IPS DF 6.9 (cell line): ENCODE measurements at places on chromosomes 3 and 15.

GRCh38 chr15:55254916-55255679 lies 34.5 kb downstream of the RAB27A start:
- DNase-seq = no peak

- no peak for DNase-seq
These were observed 73.9 kb downstream of the ARNT2 start for GRCh38 chr15:80478075-80478474.

GRCh38 chr3:63467392-63467791 lies 185.1 kb upstream of the SNTN start:
- no peak for DNase-seq

- DNase-seq = no peak
These were observed 76.8 kb downstream of the ZPLD1 start for GRCh38 chr3:102511639-102512038.

GRCh38 chr3:18656866-18657265 lies 231.7 kb upstream of the SATB1 start:
- no peak for DNase-seq

DNA sequence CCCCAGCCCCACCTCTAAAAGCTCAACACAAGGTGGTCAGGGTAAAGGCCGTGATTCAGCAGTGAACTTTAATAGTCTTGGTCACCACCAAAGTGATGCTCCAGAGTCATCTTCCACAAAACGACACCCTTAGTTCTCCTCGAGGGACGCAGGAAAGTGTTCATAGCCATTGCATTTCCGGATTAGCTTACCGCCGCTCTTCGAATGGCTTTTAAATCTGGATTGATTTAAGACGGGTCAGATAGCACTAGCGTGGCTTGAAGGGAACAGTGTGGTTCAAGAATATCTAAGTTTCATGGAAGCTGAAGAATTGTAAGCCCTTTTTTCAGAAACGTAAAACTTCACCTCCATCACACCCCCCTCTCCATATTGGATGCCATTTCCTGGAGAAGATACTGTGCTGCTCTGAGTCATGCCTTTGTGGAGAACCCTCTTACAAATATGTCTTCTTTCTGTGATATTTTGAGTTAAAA lies 829 bp downstream of the RNF7 start:
- no peak for DNase-seq

- no peak for DNase-seq
These were observed 25.0 kb downstream of the CEP70 start for GRCh38 chr3:138569090-138569489.

GRCh38 chr3:177110895-177111294 lies 86.4 kb downstream of the TBL1XR1 start:
- DNase-seq = no peak

GRCh38 chr15:37682304-37682703 lies 252.1 kb upstream of the TMCO5A start:
- peak; percentile 11 for DNase-seq

DNA sequence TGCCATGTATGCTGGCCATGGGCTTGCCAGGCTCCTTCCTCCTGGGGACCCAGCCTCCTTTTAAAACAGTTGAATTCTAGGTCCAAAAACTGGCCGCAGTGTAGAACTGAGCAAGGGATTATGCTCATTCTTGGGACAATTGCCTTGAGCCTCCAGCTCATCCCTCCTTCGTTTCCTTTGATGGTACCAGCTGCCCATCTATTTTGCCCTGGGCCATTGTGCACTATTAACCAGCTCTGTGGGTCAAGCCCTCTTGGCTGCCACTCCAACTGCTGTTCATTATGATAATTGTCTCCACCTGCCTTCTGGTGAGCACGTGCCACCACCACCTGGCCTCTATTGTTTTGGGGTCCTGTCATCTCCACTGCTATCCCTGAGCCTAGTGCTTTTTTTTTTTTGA lies 75.8 kb upstream of the SYN2 start:
- no peak for DNase-seq

DNA sequence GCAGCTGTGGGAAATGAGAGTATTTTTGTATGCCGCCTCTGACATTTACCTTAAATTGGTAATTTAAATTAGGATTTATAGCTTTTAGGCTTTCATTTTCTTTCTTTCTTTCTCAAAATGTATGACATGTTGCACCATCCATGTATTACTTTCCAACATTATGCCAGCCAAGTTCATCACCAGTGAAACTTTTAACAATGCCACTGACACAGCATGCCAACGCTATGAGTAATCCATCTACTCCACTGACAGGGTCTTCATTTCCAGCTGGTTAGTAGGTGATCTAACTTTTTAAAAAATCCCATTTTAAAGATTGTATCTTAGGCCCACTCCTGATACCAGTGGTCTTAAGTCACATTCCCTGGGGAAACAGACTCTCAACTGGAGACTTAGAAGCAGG lies 21.8 kb upstream of the CLDN16 start:
- no peak for DNase-seq

DNA sequence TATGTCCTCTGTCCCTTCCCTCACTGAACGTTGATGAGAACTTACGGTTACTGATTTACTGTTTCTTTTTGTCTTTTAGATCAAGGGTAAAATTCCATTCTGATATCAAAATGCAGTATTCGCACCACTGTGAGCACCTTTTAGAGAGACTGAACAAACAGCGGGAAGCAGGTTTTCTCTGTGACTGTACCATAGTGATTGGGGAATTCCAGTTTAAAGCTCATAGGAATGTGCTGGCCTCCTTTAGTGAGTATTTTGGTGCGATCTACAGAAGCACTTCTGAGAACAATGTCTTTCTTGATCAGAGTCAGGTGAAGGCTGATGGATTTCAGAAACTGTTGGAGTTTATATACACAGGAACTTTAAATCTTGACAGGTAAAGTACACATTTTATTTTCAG lies 990 bp downstream of the MYNN start:
- no peak for DNase-seq

DNA sequence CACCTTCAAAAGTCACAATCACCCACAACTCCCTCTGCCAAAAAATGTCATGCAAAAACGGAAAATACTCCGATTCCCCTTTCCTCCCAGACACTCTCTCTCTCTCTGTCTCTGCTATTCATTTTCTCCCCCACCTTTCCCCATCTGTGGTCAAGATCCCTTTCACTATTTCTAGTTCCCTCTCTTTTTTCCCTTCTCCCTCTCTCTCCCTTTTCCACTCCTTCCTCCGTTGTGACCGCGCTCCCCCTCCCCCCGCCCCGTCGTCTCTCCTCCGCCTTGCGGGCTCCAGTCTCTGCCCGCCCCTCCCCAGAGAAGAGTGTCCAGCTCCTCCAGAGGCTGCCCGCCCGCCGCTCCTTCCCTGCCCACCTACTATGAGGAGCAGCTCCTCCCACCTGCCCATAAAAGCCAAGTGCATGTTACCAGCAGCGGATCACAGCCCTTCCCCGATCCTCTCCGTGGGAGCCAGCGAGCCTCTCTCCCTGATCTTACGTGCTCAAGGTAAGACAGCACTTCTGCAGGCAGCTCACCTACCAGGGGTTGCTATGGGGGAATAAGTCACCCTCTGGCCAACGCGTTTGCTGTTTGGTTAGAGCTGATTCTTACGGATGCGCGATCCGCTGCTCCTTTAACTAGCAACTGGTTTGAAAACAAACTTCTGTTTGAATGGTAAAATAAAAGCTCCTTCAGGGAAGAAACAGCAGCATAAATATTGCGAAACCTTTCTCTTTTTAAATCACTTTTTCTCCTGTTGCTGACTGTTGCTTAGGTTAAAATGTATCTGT lies at the start of gene COL8A1:
Gene COL8A1, plus strand, starts transcription at position 428 of the 782 bp plus-strand sequence. CDS start 152,089 bp downstream, outside the sequence.
- DNase-seq = peak; percentile 45

DNA sequence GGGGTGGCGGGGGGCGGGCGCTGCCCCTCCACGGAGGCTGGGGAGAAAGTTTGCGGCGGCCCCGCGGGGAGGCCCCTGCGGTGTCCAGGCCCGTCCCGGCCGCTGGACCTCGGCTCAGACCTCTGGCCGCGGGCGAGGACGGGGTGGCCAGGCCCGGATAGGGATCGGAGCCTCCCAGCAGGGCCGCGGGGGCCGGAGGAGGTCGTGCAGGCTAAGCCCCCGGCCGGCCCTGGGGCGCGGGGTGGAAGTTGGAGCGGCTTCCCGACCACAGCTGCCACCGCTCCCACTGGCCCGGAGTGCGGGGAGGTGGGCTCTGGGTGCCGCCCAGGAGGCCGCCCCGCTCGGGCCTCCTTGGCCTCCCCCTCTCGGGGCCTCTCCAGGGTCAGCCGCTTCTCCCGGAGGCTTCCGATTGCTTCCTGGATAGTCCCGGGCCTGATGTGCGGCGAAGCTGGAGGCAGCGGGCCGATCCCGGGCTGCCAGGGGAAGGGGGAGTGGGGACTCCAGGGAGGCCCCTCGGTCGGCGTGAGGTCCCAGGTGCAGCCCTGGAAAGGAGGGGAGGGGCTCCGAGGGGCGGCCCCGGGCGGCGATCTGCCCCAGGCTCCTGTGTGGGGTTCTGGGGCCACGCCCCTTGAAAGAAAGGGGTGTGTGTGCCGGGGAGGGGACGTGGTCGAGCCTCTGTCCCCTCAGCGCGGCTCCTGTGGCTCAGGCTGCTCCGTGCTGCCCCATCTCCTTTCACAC lies 907 bp downstream of the PLXNA1 start:
- DNase-seq = no peak

GRCh38 chr3:12714278-12714677 lies 44.8 kb downstream of the TMEM40 start:
- DNase-seq = no peak

DNA sequence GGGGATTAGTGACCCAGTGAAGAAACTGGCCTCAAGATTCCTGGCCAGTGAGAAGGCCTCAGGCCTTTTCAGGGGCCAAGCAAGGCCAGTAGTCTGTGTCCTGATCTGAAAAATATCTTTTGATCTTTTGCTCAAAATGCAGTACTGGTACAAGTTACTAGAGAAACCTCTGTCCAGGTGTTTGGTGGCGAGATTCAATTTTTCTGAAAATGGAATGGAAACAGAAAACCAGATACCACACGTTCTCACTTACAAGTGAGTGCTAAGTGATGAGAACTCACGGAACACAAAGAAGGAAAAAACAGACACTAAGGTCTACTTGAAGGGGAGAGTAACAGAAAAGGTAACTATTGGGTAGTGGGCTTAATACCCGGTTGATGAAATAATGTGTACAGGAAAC lies 463.4 kb downstream of the ZIC1 start:
- DNase-seq = no peak

DNA sequence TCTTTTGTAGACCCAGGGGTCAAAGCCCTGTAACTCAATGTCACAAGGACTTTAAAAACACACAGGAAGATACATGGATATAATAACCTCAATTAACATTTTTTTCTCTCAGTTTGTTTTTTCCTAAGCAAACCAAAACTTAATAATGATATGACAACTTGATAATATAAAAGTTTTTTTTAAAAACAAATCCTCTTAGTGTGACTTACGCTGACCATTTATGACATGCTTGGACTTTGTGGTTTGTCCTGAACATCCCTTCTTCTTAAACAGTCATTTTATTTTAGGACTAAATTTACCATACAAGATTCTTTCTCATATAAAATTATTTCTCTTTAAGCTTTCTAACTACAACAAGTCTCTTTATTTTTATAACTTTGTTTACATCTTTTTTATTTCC lies 25.4 kb upstream of the FAM3D start:
- peak; percentile 29 for DNase-seq

DNA sequence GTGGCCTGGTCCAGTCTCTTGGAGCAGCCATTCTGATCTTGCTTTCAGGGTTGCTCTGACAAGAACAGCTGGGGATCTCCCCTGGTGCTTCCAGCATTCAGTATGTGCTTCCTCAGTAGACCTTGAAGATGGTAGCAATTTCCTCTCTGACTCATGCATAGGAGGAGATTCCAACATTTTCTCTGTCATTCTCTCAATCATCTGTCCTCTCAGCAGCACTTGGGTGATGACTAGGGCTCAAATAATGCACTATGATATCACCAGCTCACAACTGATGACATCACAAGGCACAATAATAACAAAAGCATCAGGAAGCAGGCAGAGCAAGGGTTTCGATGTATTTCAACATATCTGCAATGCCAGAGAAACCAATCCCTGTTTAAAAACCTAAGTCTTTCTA lies 52.7 kb downstream of the NFKBIZ start:
- no peak for DNase-seq

DNA sequence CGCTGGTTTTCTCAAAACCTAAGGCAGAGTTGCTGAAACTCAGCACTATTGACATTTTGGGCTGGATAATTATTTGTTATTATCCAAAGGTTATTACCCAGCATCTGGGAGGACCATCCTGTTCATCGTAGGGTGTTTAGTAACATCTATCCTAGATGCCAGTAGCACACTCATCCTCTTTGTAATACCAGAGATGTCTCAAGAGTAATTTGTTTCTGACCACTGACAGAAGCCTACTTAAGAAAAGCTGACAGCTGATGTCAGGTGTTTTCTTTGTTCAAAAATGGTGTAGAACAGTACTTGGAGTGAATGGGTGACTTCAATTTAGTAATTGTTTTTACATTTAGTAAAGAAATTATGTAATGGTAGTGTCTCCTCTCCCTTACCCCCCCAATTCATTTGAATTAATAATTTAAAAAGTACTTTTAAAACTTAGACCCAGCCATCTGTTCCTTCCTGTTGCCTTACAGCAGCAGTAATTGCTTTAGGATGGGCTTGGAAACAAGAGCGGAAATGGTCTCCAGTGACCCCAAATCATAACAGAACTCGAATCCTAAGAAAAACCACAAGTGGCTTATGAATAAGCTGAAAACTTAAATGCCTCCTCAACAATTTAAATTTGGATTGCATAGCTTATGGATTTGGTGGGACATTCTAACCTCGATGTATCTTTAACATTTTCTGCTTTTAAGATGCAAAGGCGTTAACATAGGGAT lies 105.4 kb downstream of the PTPRG start:
- no peak for DNase-seq

DNA sequence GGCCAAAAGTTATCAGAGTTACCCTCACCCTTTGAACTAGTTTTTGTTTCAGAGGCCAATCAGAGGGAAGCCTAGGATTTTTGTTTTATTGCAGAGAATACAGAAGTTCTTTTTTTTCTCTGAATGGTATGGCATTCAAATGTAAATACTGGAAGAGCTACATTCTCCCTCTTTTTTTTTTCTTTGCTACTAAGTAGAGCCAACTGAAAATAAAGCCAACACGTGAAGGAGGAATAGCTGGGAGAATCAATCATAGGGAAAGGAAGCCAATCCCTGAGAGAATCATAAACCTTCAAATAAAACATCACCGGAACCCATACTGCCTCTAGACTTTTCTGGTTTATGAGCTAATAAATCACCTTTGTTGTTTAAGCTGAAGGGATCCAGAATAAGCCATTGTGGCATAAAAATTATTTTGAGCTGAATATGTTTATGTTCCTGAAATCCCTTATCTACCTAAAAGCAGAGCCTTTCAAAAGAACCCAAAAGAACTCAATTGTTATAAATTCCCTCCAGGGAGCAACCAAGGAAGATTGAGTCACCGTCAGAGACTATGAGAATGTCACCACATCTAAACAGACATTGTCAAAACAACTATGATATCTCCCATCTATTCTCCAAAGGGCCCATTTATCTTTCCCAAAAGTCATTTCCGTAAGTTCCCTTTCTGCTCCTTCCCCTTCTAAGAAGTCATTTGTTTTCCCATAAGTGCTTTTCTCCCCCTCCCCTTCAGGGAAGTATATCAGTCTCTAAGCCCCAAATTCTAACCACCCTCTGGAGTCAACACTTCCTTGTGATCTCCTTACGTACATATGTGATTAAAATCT lies 3.8 kb upstream of the ZNF280D start:
- no peak for DNase-seq

GRCh38 chr3:69739204-69740102 lies at the start of gene MITF:
Gene MITF, plus strand, starts transcription at chr3:69739464. Its CDS starts 134 bp downstream, at chr3:69739598.
- DNase-seq = peak; percentile 80

- no peak for DNase-seq
These were observed 134.4 kb downstream of the TMCO5A start for GRCh38 chr15:38068626-38069391.
